ENCODE measurements at places on chromosomes 13 and 19. TPM values are rescaled to one million over a fixed set of nuclear protein-coding genes. Genes with fewer than 3 reads are reported as not detected.

GRCh38 chr13:84399320-84400085 is 517.2 kb upstream of the SLITRK1 start:
- no peak overlapping the region for H3K27ac ChIP-seq
- no peak for DNase-seq
- no peak overlapping the region for H3K4me3 ChIP-seq
- no peaks in the 10 kb centered on the region for H3K27me3 ChIP-seq
- no peaks in the 10 kb centered on the region for H3K4me1 ChIP-seq

DNA sequence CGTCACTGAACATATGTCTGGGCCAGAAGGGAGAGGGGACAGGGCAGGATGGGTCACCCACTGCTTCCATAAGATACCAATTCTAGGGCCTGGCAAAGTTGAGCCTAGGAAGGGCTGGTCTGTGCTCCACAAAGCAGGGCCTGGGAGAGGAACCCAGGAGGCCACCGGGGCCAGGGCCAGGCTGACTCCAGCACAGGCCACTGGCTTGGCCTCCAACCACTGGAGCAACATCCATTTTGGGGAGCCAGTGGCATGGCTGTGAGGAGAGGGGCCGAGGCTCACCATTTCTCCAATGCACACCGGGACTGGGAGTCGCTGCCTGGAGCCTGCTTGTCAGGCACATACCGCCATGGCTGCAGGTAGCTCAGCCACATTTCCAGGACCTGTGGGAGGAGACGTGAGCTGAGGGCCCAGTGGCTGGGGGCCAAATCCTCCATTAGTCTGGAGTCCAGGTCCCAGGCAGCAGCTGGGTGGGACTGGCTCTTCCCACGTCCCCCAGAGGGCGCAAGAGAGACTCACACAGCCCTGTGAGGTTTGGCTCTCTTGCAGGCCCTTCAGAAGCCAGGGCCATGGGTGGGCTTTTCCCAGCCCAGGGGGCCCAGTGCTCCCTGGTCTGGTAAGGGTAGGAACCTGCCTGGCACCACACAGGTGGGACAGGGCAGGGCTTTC is 27.7 kb downstream of the TUBA3C start:
- H3K27ac ChIP-seq, result no peak overlapping the region
- no peak overlapping the region for H3K4me3 ChIP-seq
- no peaks in the 10 kb centered on the region for H3K36me3 ChIP-seq
- peaks cover 7% of the 10 kb centered on the region for H3K4me1 ChIP-seq
- DNase-seq, result no peak

DNA sequence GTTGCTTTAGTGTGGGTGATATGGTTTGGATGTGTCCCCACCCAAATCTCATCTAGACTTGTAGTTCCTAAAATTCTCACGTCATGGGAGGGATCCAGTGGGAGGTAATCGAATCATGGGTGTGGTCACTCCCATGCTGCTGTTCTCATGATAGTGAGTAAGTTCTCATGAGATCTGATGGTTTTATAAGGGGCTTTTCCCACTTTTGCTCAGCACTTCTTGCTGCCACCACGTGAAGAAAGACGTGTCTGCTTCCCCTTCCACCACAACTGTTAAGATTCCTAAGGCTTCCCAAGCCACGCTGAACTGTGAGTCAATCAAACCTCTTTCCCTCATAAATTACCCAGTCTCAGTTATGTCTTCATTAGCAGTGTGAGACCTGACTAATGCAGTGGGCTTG is 26.0 kb downstream of the OR10H4 start:
- no peaks in the 10 kb centered on the region for H3K4me1 ChIP-seq
- H3K36me3 ChIP-seq, result no peaks in the 10 kb centered on the region
- DNase-seq, result no peak
- H3K27me3 ChIP-seq, result peaks cover 7% of the 10 kb centered on the region
- no peak overlapping the region for H3K4me3 ChIP-seq

Gene NR1H2
- 162 TPM for total RNA-seq

Gene ZNF579
- total RNA-seq, result 11.6 TPM

Gene EDNRB
- total RNA-seq, result 11.9 TPM

Gene KANK3
- total RNA-seq, result 15.9 TPM
